ENCODE measurements at places on chromosomes 7 and 10.

DNA sequence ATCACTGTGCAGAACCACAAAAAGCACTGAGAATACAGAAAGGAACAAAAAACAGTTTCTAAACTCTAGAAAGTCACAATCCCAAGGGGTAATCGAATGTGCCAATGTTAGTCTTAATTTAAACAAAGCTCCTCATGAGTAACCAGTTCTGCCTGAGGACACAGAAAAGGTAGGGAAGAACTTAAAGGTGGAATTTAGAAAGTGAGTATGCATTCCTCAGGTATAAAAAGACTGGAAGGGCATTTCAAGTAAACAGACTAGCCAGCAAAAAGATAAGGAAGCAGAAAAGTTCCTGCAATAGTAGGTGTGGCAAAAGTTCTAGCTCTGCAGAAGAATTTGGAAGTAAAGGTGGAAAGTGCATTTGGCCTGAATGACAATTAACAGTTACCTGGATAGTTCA, 84.6 kb upstream of the DLX6 start:
- DNase-seq: no peak

- no peak for DNase-seq
Observed at GRCh38 chr10:119222966-119223386, 15.6 kb downstream of the GRK5 start.

GRCh38 chr10:94710578-94710977, 27.0 kb downstream of the CYP2C18 start:
- no peak for DNase-seq

- no peak for DNase-seq
Observed at GRCh38 chr7:30813466-30813865, 42.2 kb downstream of the MINDY4 start.

DNA sequence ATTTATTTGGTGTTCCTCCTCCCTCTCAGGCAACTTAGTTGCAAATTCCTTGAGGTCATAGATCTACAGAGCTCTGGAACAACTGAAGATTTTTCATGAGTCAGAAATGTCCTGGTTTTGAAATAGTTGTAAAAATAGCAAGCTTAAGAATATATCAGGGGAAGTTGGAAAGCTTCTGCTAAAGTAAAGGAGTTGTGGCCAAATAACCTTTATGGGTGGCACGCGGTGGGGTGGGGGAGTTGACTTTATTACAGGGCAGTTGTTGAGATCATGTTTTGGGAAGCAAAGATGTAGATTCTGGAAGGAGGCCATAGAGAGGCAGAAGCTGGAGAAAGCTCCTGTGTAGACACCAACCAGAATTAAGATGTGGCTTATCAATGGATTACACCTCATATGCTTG, 326.0 kb upstream of the MTPN start:
- no peak for DNase-seq

DNA sequence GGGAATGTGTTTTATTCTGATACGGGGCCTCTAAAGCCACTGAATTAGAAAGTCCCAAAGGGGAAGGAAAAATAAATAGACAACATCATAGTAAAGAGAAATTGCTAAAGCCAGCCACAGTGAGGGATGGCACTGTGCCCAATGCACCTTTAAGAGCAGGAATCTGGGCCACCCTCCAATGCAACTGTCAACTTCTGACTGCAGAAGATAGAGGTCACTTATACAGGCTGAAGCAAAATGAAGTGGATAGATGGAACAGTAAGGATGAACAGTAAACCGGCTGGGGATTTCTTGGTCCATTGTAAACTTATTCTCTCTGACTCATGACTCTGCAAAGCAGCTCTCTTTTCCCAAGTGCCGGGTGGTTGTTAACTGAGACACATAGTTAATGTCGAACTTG, 54.0 kb upstream of the KCNIP2 start:
- DNase-seq: no peak

GRCh38 chr10:24136070-24136469, 72.9 kb upstream of the KIAA1217 start:
- DNase-seq: no peak

GRCh38 chr10:25815999-25816768, 117.8 kb upstream of the MYO3A start:
- DNase-seq: no peak

- DNase-seq: no peak
Observed at GRCh38 chr10:6020826-6021225, 41.3 kb downstream of the IL2RA start.

All from activated T-cell treated with anti-CD3 and anti-CD28 coated beads, Interleukin-2, amount 50 U/mL, for 24 hours (primary cell).